Stimulated activated CD4-positive, alpha-beta T cell treated with anti-CD3 and anti-CD28 coated beads, Interleukin-2, amount 100 ng/mL, for 24 hours (primary cell): ENCODE measurements at places on chromosomes 3 and 15.

DNA sequence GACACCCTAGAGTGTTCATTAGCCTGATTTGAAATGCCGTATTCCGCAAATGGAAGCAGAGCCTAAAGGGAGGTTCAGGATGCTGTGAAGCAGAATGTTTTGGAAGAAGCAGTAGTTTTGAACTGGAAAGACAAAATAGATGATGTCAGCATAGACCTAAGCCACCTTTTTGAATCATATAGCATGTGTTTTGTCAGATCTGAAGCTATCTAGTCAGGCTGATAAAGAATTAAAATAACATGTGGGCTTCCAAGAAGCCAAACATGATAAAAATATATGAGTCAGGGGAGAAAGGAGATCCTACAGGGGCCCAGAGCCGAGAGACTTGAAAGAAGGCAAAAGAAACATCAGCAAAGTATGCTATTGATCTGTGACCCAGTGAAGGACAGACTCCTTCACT lies 47.2 kb upstream of the RASA2 start:
- DNase-seq: no peak

- no peak for DNase-seq
Measured at GRCh38 chr3:53570709-53571108, 76.3 kb downstream of the CACNA1D start.

DNA sequence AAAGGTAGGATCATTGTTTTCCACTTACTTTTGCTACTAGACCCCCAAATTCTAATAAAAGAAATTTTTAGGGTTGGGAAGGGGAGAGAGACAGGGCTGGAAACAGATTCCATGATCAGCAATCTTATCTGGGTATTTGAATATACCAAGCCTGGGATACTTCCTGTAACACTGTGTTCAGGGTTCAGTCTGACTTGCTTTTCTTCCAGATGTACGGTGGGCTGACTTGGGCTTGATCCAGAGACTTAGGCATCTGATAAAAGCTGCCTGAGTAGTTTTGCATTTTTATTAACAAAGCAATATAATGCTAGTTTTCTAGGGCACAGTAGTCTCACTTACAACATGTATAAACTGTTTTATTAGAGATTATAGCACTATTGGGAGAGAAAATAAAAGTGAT lies 49.2 kb downstream of the KCNMB2 start:
- DNase-seq: no peak

DNA sequence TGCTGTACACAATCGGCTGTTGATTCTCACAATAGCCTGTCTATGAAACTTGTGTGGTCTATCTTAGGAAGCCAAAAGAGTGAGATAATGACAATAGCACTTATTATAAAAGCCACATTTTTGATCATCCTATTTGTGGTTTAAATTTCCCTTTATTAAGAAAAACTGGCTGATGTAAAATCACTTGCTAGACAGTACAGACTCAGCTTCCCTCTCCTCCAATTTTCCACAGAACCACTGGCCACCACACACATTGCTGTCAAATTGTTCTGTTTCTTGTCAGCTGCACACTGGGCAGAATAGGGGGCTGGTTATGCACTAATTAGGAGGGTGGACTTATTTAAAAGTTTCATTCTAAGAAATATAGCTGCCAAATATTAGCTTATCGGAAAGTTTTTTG lies 425.9 kb downstream of the EPHA3 start:
- DNase-seq: no peak

- no peak for DNase-seq
Measured at GRCh38 chr15:64883100-64883581, 28.6 kb upstream of the ANKDD1A start.

- no peak for DNase-seq
Measured at GRCh38 chr3:40653001-40653400, 128.2 kb downstream of the ZNF621 start.

DNA sequence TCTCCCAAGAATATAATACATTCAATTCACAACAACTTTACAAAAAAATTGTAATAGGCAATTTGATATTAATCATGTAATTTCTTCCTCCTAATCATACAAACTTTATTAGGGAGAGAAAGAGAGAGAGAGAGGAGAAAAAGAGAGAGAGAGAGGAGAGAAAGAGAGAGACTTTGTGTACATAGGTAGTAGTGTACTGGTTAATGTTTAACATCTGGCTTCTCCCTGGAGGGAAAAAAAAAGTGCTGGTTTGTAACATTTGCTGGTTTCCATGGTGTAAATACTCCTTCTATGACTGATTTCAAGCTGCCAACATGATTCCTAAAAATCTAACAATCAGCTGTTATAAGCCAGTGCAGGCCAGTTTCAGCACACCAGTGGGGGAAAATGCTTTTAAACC lies 98.0 kb upstream of the ARHGEF26 start:
- DNase-seq: no peak

GRCh38 chr15:63601704-63602185 lies 4.6 kb downstream of the FBXL22 start:
- no peak for DNase-seq

DNA sequence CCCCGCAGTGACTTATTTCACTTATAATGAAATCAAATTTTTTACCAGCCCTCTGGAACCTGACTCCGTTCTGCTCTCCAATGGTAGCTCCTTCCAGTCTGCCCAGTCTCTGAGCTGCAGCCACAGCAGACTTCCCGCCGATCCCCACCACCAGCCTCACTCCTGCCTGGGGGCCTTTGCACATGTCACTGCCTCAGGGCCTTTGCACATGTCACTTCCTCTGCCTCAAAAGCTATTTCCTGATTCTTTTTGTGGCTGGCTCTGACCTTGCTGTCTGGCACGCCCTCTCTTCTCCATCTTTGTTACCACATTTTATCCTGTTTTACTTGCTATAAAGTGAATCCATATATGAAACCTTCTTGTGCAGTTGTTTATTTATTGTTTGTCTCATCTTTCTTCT lies 277.4 kb downstream of the EPHB1 start:
- no peak for DNase-seq

GRCh38 chr15:89360294-89360971 lies 25.8 kb upstream of the POLG start:
- DNase-seq: no peak

- DNase-seq: no peak
Measured at GRCh38 chr15:45710657-45711056, 75.8 kb downstream of the SQOR start.

- DNase-seq: no peak
Measured at GRCh38 chr3:139443186-139443585, 33.1 kb downstream of the RBP2 start.

DNA sequence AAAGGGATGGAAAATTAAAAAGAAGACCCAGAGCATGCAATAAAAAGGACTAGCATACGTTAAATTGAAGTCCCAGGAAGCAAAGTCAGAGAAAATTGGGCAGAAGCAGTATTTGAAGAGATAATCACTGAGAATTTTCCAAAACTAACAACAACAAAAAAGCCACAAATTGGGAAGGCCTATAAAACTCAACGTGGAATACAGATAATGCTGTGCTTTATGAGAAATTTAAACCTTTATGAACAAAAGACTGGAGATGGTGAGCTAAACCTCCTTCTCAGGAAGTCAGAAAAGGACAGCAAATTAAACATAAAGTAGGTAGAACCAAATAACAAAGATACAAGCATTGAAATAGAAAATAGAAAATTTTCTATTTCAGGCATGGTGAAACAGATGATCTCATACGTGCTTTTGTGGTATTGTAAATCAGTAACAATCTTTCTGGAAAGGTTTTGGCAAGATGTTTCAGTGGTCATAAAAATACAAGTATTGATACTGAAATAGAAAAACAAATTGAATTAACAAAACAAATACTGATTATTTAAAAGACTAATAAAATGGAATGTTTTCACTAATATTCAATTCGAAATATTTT lies 55.6 kb downstream of the LYSMD4 start:
- no peak for DNase-seq

DNA sequence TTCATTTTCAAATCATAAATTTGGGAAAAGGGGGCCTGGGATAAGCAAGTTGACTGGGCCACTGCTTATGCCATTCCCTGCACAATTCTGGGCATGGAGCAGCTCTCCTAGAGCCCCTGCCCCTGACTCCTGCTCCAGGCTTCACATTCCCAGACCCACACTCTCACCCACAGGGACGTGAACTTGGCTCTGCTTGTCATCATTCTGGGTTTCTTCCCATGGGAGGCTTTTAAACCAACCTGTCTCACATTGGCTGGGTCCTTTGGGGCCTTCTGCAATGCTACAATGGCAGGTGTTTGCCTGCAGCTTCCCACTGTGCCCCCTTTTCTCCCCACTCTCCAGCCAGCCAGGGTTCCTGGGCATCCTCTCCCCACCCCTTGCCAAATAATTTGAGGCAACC lies 49.1 kb downstream of the CYP19A1 start:
- no peak for DNase-seq

- DNase-seq: no peak
Measured at GRCh38 chr15:25445412-25445811, 6.6 kb upstream of the UBE3A start.

GRCh38 chr3:30610702-30611368 lies 4.4 kb downstream of the TGFBR2 start:
- DNase-seq: no peak

- DNase-seq: no peak
Measured at GRCh38 chr3:137324114-137324513, 366.3 kb downstream of the IL20RB start.

DNA sequence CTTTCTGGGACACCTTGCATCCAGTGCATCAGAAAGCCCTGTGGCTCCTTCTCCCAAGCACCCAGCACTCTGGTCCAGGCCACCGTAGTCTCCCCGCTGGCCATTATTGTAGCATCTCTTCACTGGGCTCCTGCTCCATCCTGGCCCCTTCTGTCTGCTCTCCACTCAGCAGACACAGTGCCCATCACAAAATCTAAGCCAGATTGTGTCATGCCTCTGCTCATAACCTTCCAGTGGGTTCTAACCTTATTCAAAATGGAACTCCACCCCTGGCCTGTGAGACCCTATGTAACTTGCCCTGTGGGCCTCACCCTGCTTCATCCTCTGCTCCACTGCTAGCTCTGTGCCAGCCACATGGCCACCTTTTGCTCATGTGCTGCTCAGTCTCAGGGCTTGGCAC lies 31.7 kb upstream of the PRR23E start:
- no peak for DNase-seq

DNA sequence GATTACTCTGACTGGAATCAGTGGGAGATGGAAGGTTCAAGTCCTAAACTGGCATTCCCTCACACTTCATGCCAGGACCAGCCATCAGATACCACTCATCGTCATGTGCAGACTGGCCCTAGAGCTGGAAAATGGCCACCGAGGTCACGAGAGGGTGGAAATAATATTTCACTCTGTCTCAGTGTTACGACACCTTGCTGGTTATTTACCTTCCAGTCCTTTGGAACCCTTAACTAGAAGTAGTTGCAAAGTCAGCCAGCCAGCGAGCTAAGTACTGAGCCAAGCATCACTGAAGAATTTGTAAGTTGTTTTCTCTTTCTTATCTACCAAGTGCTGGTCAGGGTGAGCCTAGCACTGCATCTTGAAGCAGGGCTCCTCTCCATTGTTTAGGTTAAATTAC lies 309.9 kb upstream of the RASGRP1 start:
- no peak for DNase-seq

DNA sequence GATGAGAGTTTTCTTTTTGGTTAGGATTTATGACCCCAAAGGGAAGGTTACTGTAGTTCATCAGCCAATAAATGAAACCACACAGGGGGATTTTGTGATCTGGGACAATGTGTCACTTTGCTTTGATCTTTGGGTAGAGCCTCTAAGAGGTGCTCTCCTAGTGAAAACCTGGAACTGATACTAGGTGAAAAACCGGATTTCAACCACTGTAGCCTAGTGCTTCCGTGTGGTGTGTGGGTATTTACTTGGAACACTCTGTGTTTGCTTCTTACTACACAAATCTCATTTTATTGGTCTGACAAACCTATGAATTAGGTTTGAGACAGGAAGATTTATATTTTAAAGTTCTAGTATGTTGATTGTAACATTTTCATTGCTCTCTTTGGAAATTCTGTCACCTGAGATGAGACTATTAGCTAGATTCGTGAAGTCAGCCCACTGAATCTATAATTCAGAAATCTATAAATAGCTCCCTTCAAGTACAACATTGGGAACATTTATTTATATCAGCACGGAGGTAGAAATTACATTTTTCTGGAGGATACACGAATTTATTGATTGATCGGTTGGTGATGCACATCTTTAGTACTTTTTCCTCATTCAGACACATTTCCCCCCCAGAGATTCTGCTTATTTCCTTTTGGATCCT lies 119.8 kb downstream of the AKAP13 start:
- DNase-seq: no peak

DNA sequence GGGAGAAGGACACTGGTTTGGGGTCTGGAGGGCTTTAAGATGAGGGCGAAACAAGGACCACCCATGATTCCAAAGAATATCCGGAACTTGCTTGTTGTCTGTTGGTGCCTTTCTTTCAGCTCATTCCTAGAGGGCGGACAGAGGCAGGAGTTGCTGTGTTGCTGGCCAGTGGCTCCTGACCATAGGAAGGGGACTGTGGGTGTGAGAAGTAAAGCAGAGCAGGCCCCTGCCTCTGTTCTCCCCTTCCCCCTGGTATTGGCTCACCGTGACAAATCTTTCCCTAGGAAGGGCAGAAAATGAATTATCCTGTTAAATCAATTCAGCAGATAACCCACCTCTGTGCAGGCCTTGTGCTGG lies 89.1 kb downstream of the LIPC start:
- DNase-seq: no peak

DNA sequence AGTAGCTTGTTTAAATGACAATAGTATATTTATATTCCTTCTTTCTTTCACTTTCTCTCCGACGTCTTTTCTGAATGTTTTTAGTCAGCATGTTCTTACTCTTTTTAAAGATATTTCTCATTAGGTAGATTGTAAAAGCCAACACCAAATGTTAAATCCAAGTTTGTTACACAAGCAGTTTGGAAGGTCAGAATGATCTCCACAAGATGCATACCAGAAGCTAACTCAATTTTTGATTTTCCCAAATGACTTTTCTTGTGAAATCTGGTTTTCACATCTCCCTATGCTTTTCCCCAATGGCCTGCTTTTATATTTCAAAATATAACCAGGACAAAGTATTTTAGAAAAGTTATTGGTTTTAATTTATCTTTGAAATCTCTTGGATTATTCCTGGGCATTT lies 49.7 kb upstream of the TPRG1 start:
- DNase-seq: no peak

GRCh38 chr15:22811640-22812039 lies 25.2 kb downstream of the NIPA1 start:
- no peak for DNase-seq

- DNase-seq: no peak
Measured at GRCh38 chr3:186551387-186551786, 7.2 kb upstream of the CRYGS start.

- no peak for DNase-seq
Measured at GRCh38 chr3:142724682-142725356, 985 bp downstream of the TRPC1 start.
